ENCODE measurements at places on chromosomes 6 and 20.

- DNase-seq: no peak
Measured at GRCh38 chr6:92623431-92623830, 795.9 kb downstream of the EPHA7 start.

DNA sequence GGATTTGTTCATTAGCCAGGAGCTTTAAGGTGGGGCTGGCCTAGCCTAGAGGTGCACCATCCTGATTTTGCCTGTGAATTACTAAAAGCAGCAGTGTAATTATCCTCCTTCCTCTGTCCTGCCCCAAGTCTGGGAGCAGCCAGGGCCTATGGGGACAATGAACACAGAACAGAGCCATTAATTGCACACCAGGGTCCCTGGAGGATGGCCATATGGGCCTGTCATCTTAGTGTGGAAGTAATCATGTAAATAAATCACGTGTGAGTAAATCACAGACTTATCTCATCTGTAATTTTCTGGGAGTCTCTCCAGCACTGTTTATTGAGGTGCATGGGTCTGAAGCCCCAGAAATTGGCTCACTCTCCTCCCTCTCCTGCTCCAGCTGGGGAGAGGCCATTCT, 176.3 kb downstream of the LRFN2 start:
- DNase-seq: no peak

DNA sequence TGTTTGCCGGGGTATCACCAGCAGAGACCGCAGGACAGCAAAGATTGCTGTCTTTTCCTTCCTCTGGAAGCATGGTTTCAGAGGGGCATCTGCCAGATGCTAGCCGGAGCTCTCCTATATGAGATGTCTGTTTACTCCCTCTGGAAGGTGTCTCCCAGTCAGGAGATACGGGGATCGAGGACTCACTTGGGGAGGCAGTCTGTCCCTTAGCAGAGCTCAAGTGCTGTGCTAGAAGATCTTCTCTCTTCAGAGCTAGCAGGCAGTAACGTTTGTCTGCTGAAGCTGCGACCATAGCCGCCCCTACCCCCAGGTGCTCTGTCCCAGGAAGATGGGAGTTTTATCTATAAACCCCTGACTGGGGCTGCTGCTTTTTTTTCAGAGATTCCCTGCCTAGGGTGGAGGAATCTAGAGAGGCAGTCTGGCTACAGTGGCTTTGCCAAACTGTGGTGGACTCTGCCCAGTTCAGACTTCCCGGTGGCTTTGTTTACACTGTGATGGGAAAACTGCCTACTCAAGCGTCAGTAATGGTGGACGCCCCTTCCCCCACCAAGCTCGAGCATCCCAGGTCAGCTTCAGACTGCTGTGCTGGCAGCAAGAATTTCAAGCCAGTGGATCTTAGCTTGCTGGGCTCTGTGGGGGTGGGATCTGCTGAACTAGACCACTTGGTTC, 133.0 kb upstream of the FLRT3 start:
- DNase-seq: no peak

DNA sequence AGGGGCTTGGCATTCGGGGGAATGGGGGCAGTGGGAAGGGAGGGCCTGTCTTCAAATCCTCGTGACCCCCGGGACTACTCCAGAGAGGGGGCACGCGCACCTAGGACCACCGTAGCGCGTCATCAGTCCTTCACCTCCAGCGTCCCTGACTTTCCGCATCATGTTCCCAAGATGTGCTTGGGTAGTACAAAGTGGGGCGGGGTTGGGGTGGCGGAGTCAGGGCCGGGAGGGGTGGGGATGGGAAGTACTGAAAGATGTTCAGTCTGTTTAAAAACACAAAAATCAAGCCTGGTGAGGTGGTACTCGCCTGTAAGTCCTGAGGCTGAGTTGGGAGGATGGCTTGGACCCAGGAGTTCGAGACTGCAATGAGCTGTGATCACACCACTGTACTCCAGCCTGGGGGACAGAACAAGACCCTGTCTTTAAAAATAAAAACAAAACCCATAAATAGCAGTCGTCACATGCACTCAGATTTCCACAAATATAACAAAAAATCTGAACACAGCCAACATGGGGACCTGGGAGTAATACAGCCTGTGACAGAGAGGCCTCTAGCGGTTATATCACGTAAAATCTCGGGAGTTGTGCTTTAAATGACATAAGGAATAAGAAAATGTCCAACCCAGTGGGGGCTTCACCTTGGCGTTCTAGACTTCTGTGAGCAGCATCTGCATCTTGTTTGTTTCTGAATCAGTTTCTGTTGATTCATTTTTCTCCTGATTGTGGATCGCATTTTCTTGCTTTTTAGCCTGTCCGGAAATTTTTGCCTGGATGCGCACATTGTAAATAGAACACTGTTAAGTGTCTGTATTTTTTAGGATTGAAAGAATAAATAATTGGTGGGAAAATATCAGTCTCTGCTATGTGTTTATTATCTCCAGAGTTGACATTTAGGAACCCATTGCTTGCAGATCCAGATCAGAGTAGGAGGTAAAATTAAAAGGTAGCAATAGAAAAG, 698 bp upstream of the LRP11 start:
- peak; percentile 38 for DNase-seq

DNA sequence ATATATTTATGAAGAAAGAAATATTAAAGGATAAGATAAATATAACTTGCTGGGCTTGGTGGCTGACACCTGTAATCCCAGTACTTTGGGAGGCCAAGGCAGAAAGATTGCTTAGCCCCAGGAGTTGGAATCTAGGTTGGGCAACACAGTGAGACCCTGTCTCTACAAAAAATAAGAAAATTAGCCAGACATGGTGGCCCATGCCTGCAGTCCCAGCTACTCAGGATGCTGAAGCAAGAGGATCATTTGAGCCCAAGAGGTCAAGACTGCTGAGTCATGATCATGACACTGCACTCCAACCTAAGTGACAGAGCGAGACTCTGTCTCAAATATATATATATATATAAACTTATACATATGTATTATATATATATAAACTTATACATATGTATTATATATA, 164.0 kb downstream of the MRPL14 start:
- DNase-seq: no peak

GRCh38 chr20:7347409-7347808, 579.9 kb downstream of the BMP2 start:
- DNase-seq: no peak
